ENCODE measurements at places on chromosomes 2 and 18.
A peak's percentile ranks its signal among the peaks of the same experiment; 100 is the strongest.

- H3K4me3 ChIP-seq: no peak overlapping the region
- no peak overlapping the region for H3K27ac ChIP-seq
- no peaks in the 10 kb centered on the region for H3K36me3 ChIP-seq
- H3K27me3 ChIP-seq: peaks cover 7% of the 10 kb centered on the region
Measured at GRCh38 chr18:11666176-11666575, 22.9 kb upstream of the GNAL start.

DNA sequence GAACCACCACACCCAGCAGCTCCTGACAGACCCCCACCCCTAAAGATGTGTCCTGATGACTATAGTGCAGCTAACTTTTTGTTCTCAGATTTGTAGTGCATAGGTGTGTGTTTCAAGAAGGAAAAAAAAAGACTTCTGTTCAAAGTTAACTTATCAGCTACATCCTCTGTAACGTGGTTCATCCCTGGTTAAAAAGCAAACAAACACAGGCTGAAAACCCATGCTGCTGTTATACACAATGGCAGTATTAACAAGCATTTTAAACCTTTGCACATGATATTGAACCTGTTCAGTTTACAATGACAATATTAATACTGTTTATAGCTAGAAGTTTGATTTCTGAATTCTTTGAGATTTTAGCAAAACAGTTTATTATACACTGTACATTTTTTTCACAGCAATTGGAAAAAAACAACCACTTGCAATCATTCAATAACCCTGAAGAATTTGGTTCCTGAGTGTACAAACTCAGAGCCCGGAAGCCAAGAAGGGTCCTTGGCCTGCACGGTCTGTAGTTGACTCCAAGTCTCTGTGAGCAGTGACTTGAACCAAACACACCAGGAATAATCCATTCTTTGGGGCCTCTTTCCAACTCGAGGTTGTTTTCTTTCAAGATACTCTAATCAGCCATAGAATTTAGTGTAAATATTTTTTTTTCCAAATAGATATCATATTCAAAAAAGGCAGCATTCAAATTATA, 153.2 kb upstream of the MAPRE2 start:
- H3K4me3 ChIP-seq: no peak overlapping the region
- no peaks in the 10 kb centered on the region for H3K36me3 ChIP-seq
- H3K4me1 ChIP-seq: peaks cover 5% of the 10 kb centered on the region
- H3K27me3 ChIP-seq: peaks cover 4% of the 10 kb centered on the region
- no peak overlapping the region for H3K27ac ChIP-seq

- H3K4me1 ChIP-seq: peaks cover 6% of the 10 kb centered on the region
- H3K27ac ChIP-seq: no peak overlapping the region
- H3K4me3 ChIP-seq: no peak overlapping the region
- H3K27me3 ChIP-seq: peaks cover 57% of the 10 kb centered on the region
Measured at GRCh38 chr18:55780586-55781071, 192.6 kb upstream of the TCF4 start.

GRCh38 chr2:69269330-69269729, 117.7 kb downstream of the GFPT1 start:
- H3K27ac ChIP-seq: no peak overlapping the region
- no peak overlapping the region for H3K4me3 ChIP-seq
- DNase-seq: no peak

DNA sequence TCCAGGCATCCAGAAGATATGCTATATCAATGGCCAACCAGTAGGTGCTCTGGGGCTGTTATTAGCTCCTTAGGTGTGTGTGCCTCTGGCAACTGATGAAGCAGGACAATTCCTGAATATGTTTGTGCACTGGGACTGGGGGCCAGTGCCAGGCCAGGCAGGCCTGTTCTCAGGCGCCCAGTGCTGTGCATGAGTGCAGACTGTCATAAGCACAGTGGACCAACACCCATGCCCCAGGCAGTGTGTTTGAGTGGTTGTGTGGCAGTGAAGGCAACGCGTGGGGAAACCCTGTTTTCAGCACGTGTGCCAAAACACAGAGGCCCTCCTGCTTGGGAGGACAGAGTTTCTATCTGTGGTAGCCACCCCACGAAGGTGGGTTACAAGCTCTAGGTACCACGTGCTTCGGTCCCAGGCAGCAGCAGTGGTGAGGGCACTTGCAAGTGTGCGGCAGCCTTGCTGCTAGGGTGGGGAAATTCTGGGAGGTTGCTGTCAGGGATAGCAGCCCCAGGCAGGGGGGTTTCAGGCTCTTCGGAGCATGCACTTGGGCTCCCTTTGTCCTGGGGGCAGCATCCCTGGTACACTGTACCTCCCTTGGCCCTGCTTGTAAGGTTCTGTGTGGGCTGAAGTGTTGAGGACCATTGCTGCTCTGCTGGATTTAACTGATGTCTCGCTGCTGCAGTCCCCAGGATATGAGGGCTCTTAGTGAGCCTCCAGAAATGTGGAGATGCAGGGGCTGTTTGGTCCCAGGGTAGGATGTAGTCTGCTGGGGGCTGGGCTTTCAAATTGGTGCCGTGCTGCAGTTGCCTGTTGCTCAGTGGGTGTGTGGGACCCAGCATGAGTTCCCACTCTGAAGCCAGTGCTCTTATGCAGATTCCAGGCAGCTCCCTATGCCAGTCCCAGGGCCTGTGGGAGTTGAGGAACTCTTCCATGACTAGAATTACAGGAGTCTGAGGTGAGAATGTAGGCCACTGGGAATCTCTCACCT, 280.9 kb downstream of the RPRM start:
- peaks cover 3% of the 10 kb centered on the region for H3K4me1 ChIP-seq
- no peaks in the 10 kb centered on the region for H3K36me3 ChIP-seq
- H3K27ac ChIP-seq: no peak overlapping the region
- H3K4me3 ChIP-seq: no peak overlapping the region

DNA sequence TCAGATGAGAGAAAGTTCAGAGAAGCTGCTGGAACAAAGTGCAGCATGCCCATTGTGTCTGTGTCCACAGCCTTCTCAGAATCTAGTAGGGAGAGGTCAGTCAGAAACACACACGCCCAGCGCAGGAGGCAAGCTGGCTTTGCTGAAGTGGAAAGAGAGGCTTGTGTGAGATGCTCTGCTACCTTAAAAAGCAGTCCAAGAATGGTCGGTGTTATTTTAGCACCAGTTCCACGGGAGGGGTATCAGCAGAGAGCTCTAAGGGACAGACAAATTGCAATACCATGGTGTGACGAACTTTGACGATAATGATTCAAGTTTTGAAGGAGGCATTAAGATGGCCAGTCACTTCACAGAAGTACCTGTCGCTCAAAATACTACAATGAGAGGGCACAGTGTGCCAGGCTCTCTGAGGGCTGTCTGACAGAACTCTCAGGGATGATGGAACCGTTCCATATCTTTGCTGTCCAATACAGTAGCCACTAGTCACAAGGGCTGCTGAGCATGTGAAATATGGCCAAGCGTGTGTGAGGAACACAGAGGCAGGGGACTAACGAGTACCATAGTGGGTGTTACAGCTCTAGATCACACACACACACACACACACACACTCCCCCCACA, 237.5 kb upstream of the TMEM200C start:
- no peak for DNase-seq
- H3K4me3 ChIP-seq: no peak overlapping the region
- H3K36me3 ChIP-seq: no peaks in the 10 kb centered on the region
- no peaks in the 10 kb centered on the region for H3K27me3 ChIP-seq
- no peaks in the 10 kb centered on the region for H3K4me1 ChIP-seq
- no peak overlapping the region for H3K27ac ChIP-seq

- H3K36me3 ChIP-seq: peaks cover 51% of the 10 kb centered on the region
- no peak for DNase-seq
- H3K4me3 ChIP-seq: no peak overlapping the region
- no peaks in the 10 kb centered on the region for H3K27me3 ChIP-seq
- peaks cover 15% of the 10 kb centered on the region for H3K4me1 ChIP-seq
- no peak overlapping the region for H3K27ac ChIP-seq
Measured at GRCh38 chr18:70028084-70028483, 80.4 kb upstream of the CD226 start.

DNA sequence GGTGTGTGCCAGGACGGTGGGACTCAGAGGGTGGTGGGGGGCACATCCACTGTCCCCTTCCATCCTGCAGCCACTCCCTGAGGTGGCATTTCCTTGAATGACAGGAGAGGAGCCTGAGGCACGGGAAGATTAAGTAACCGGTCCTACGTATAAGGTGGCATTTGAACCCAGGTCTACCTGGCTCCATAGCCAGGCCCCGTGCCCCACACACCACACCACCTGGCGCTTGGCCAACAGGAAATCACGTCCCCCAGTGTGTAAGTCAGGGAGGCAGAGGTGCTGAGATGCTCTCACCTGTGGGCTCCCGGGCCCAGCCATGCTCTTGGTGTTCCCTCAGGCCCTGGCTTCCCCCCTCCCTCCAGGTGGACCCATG, 53.7 kb downstream of the HPCAL1 start:
- H3K36me3 ChIP-seq: peaks cover 3% of the 10 kb centered on the region
- peaks cover 7% of the 10 kb centered on the region for H3K4me1 ChIP-seq
- no peak overlapping the region for H3K4me3 ChIP-seq
- H3K27me3 ChIP-seq: no peaks in the 10 kb centered on the region
- H3K27ac ChIP-seq: no peak overlapping the region

- DNase-seq: no peak
- H3K4me1 ChIP-seq: no peaks in the 10 kb centered on the region
- peaks cover 2% of the 10 kb centered on the region for H3K27me3 ChIP-seq
- H3K36me3 ChIP-seq: no peaks in the 10 kb centered on the region
- H3K4me3 ChIP-seq: no peak overlapping the region
- no peak overlapping the region for H3K27ac ChIP-seq
Measured at GRCh38 chr2:523698-524270, 153.4 kb downstream of the TMEM18 start.

GRCh38 chr18:76255070-76255683, 239.9 kb downstream of the ZNF516 start:
- H3K27me3 ChIP-seq: peaks cover 2% of the 10 kb centered on the region
- no peaks in the 10 kb centered on the region for H3K4me1 ChIP-seq
- H3K36me3 ChIP-seq: no peaks in the 10 kb centered on the region
- H3K27ac ChIP-seq: no peak overlapping the region
- no peak for DNase-seq

DNA sequence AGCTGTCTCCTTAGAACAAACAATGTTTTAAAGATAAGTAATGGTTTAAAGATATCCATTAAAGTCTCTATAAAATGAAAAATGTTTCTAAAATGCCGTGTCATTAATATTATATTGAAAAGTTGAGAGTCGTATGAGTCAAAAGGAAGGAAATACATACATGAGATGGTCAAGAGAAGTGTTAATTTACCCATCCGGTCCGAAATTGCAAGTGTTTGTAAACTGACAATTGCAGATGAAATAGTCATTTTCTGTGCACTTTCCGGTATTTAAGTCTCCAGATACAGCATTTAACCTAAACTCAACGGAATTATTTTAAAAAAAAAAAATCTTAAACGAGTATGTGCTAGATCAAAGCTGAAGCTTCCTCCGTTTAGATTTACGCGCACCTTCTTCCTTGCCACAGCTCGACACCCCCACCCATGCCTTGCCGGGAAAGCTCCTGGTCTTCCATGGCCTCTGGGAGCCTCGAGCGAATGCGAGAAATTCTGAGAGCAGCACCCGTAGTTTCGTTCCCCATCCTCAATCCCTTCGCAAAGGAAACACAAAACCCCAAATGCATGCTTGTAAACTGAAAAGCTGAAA, 1.8 kb downstream of the DSC3 start:
- peaks cover 4% of the 10 kb centered on the region for H3K4me1 ChIP-seq
- H3K36me3 ChIP-seq: peaks cover 5% of the 10 kb centered on the region
- H3K27me3 ChIP-seq: peaks cover 36% of the 10 kb centered on the region
- no peak for DNase-seq

- H3K4me1 ChIP-seq: peaks cover 6% of the 10 kb centered on the region
- no peak overlapping the region for H3K4me3 ChIP-seq
- H3K27me3 ChIP-seq: peaks cover 55% of the 10 kb centered on the region
- peaks cover 5% of the 10 kb centered on the region for H3K36me3 ChIP-seq
- no peak overlapping the region for H3K27ac ChIP-seq
- no peak for DNase-seq
Measured at GRCh38 chr18:78972385-78972918, 7.2 kb upstream of the SALL3 start.

GRCh38 chr18:49898421-49898820, 85.1 kb upstream of the ACAA2 start:
- DNase-seq: peak; percentile 68
- no peak overlapping the region for H3K27ac ChIP-seq
- H3K36me3 ChIP-seq: no peaks in the 10 kb centered on the region
- no peaks in the 10 kb centered on the region for H3K27me3 ChIP-seq
- H3K4me3 ChIP-seq: no peak overlapping the region

DNA sequence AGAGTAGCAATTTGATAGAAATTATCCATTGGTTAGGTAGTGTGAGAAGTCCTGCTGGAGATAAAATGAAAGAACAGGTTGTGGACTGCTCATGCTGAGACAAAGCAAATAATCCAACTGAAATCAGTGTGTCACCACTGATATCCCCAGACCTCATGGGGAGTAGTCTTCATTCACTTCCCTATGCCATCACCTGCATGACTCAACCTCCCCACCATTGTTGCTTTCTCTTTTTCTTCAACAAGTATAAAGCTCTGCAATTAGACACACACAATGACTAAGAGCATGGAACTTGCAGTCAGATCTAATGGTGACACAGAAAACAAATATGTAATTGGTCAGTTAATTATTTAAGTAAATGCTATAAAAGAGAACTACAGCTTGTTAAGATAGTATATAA, 475.3 kb downstream of the RIT2 start:
- no peak overlapping the region for H3K27ac ChIP-seq
- DNase-seq: no peak
- H3K36me3 ChIP-seq: no peaks in the 10 kb centered on the region

DNA sequence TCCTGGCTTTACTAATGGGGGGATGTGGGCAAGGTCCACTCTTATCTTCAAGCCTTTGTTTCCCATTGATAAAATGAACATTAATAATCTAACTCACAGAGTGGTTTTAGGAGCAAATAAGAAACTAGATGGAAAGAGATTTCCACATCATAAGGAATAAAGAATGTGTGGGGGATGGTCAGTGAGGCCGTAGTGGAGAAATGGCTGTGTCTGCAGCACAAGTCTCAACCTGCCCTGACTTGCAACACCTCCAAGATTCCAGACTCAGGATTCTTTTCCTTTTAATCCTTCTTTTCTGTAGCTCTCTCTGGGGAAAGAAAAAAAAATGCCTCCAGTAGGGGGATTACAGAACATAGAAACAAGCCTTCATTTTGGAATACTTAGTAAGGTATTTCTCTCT, 124.2 kb upstream of the MEX3C start:
- H3K27me3 ChIP-seq: peaks cover 33% of the 10 kb centered on the region
- H3K27ac ChIP-seq: no peak overlapping the region
- H3K4me3 ChIP-seq: no peak overlapping the region
- no peak for DNase-seq
- H3K4me1 ChIP-seq: no peaks in the 10 kb centered on the region

All from activated naive CD8-positive, alpha-beta T cell treated with anti-CD3 and anti-CD28 coated beads, Interleukin-2, amount 10 ng/mL, durations not matched to agents 7 days and 5 days (primary cell).